ENCODE measurements at places on chromosomes 1 and 21.

- DNase-seq: no peak
Measured at GRCh38 chr1:30011970-30012369, 711.4 kb downstream of the MATN1 start.

- no peak for DNase-seq
Measured at GRCh38 chr1:98340511-98340910, 321.0 kb upstream of the SNX7 start.

GRCh38 chr1:99661780-99662179 is 15.9 kb downstream of the PALMD start:
- DNase-seq: no peak

- DNase-seq: no peak
Measured at GRCh38 chr1:155106862-155107261, 20.8 kb upstream of the EFNA1 start.

- peak; percentile 78 for DNase-seq
Measured at GRCh38 chr1:236142253-236143103, at the start of gene GPR137B. Gene GPR137B (plus strand): TSS chr1:236142539. CDS start chr1:236142623, 84 bp downstream.

- DNase-seq: no peak
Measured at GRCh38 chr1:8844501-8845006, 27.1 kb upstream of the RERE start.

DNA sequence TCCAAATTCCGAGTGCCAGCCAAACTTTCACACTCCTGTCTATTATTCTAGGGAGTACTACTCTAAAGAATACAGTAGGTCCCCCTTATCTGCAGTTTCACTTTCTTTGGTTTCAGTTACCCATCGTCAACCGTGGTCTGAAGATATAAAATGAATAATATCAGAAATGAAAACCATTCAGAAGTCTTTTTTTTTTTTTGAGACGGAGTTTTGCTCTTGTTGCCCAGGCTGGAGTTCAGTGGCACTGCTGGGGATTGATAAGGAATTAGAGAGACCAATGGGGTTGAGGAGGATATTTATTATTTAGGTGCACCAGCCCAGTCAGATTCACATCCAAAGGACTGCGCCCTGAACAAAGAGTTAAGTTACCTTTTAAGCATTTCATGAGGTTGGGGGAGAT is 52.9 kb upstream of the SRSF10 start:
- DNase-seq: no peak

GRCh38 chr21:37673801-37674575 is 242.3 kb downstream of the KCNJ6 start:
- no peak for DNase-seq

DNA sequence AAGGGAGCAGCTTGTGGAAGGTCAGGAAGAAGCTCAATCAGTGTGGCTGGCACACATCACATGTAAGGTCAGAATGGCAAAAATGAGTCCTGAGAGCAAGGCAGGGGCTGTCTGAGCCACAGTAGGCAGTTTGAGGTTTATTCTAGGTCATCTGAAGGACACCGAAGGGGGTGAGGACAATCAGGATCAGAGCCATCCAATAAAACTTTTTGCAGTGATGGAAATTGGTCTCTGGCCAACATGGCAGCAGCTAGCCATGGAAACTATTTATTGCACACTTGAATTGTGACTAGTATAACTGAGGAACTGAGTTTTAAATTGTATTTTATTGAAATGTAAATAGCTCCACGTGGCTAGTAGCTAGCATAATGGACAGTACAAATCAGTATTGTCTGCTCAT is 97.0 kb upstream of the CACNA1E start:
- no peak for DNase-seq

- DNase-seq: no peak
Measured at GRCh38 chr1:11138952-11139351, 39.3 kb upstream of the EXOSC10 start.

GRCh38 chr1:153946622-153947241 is at the start of gene DENND4B:
Gene DENND4B (minus strand): TSS chr1:153946718. CDS start chr1:153944374, 2,344 bp downstream.
- DNase-seq: peak; percentile 89

DNA sequence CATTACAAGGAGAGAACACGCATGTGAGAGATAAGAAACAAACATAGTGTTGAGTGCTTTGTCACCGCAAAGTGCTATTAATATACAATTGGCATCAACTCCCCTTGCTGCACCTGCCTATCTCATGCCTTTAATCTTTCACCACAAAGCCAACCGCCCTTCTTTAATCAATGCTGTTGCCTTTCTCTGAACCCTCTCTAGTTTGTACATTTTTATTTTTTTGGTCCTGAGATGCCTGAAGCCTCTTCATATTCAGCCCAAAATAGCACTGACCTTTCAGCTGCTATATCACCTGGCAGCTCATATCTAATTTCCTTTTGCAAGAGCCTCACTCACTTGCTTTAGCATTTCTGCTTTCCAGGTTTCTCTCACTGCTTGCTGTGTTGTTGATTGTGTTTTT is 504.7 kb downstream of the NUF2 start:
- no peak for DNase-seq

- DNase-seq: peak; percentile 59
Measured at GRCh38 chr1:47627471-47628370, 189.9 kb downstream of the FOXD2 start.

GRCh38 chr1:12621346-12622335 is 3.6 kb upstream of the DHRS3 start:
- DNase-seq: no peak

DNA sequence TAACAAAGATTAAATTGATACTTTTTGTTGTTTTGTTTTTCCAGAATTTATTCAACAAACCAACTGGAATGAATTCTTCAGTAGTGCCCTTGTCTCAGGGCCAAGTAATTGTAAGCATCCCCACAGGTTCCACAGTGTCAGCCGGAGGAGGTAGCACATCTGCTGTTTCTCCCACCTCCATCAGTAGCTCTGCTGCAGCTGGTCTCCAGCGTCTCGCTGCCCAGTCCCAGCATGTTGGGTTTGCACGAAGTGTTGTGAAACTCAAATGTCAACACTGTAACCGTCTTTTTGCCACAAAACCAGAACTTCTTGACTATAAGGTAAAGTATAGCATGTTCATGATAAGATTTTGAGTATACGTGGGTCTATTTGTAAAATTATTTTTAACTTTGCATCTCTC is 118.5 kb downstream of the ZMYM4 start:
- no peak for DNase-seq

DNA sequence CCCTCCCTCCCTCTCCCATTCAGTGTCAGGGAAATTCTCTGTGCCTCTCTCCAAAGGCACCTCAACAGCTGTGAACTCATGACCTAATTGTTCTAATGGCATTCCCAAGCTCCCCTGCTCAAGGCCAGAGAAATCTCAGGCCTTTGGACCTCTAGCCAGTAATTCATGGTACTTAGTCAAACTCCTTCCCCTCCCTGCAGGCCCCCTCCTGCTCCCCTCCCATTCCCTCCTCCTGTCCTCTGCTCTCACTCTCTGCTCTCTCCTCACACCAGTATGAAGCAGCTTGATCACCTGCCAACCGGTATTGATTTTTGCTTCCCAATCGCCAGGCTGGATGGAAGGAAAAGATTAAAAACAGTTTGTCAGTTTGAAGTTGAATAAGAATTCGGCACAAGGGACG is 370.5 kb upstream of the PBX1 start:
- DNase-seq: no peak

DNA sequence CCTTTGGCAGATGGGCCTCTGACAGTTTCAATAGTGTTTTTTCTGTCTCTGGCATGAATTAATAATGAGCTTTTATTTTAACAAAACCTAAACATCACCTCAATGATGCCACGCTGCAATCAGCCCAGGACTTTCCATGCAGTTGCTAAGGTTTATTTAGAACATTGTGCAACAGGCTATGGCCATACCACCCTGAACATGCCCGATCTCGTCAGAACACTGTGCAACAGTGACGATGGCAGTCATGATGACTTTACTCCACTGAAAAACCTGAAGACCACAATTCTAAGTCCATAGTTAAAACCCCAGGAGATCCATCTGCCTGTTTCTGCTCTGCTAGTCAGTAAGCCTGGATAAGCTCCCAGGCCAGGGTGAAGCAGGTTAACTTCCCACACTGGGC is 310.0 kb downstream of the PBX1 start:
- no peak for DNase-seq

DNA sequence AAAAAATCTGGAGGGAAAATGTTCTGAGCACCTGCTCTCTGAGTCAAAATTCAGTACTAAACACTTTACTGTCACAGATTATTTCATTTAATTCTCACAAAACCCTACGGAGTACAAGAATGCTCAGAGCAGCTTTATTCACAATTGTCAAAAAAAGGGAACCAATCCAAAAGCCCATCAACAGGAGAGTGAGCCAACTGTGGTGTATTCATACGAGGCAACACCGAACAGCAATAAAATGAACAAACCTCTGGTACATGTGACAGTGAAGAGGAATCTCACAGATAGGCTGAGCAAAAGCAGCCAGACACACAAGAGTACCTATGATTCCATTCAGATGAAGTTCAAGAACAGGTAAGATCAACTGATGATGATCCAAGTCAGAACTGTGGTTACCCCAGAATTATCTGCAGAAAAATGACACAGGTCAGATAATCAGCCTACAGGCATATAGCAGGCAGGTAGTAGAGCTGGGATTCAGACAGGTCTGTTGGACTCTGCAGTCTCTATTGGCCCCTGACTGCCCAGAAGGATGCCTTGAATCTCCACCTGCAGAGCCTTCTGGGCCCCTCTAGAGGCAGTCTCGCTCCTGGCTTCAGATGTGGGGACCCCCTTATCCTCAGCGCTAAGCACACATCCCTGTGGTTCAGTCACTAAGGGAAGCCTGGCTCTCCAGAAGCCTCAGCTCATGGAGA is 19.2 kb downstream of the SLC9A1 start:
- no peak for DNase-seq

GRCh38 chr1:46612937-46613660 is 3.5 kb downstream of the MOB3C start:
- no peak for DNase-seq

- no peak for DNase-seq
Measured at GRCh38 chr1:197965132-197965840, 48.1 kb downstream of the LHX9 start.

DNA sequence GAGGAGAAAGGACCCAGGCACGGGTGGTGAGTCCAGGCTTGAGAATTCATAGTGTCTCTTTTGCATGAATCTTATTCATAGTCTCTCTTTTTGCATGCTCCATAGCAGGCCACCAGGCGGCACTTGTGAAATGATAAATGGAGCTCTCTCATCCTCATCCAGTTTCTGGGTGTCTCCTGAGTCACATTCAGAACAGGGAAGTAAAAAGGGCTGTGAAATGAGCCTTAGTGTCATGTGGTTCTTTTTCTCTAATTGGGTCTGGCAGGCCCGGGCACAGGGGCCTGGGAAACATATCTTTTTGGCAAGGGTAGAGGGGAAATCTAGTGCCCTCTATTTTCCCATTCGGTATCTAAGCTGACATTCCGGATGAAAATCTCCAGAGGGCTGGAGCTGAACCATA is 19.1 kb upstream of the NCF2 start:
- peak; percentile 78 for DNase-seq

DNA sequence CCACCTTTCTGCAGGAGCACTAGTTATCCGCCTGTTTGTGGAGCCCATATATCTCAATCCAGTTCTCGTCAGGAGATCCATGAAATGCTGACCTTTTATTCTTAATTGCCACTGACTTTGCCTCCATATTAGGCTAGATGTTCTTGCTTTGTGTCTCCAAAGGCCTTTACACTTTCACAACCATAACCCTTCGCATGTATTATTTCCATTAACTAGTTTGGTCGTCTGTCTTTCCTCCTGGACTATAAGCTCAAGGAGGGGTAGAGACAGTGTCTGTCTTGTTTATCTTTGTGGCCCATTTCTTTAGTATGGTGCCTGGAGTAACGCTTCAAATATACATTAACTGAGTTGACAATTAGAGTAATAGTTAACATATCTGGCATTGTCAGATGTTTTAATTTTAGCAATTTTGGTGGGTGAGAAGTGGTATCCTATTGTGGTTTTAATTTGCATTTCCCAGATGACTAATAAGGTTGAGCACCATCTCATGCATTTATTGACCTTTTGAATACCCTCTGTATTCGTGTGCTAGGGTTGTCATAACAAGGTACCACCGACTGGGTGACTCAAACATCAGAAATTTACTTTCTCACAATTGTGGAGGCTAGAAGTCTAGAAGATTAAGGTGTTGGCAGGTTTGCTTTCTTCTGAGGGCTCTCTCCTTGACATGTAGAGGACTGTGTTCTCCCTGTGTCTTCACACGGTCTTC is 21.7 kb upstream of the IL12RB2 start:
- DNase-seq: no peak

DNA sequence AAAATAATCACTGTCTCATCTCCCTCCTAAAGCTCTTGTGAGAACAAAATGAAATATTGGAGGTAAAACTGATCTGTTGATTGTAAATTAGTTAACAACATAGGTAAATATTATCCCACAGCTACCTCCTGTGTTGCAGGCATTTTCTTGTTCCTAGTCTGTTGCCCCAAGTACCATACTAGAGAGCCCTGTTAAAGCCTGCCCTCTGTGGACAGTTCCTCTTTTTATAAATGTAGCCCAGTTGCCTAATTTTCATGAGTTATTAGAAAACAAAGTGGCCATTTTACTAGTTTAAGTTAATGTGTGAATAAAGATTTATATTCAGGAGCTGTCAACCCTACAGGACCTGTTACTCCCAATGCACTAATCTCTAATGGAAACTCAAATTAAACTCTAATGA is 180.0 kb upstream of the KCND3 start:
- no peak for DNase-seq

GRCh38 chr1:220925707-220926106 is 46.5 kb downstream of the HLX start:
- DNase-seq: no peak

DNA sequence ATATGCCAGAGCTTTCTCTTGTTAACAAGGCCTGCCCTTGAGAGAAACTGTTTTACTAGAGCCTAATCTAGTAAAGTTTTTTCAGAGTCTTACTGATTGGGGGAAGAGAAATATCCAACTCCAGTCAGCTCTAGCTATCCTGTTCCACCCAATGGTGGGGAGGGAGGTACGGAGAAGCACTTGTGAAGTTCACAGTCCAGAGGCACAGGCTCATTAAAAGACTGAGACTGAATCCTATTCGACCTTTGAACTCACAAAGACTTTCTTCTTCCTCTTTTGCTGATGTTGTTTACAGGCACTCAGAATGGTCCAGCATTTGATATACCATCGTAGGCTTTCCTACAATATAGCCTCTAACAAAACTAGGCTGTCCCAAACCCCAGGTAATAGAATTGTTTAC is 15.5 kb upstream of the SFT2D2 start:
- DNase-seq: no peak

GRCh38 chr1:175891783-175892309 is 148.5 kb upstream of the TNR start:
- DNase-seq: no peak

DNA sequence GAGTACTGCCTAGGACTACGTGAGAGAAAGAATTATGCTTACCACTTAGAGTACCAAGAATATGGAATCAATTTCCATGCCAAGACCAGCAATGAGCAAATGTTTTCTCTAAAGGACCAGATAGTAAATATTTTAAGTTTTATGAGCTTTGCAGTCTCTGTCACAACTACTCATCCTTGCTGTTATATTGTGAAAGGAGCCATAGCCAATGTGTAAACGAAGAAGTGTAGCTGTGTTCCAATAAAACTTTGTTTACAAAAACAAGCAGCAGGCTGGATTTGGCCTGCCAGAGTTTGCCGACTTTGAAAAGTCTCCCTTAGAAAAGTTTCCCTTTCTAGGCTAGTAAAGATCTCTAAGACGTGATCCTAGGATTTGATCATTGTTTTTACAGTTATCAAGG is 128.8 kb downstream of the PDE4B start:
- DNase-seq: no peak

- no peak for DNase-seq
Measured at GRCh38 chr1:206508956-206509355, 1.6 kb downstream of the RASSF5 start.
